Natural killer cell treated with Interleukin-12 subunit alpha and Interleukin-12 subunit beta and Interleukin-15 and Interleukin-18, amount 100 ng/mL, for 72 hours (primary cell): ENCODE measurements at places on chromosomes 3 and 15.

GRCh38 chr3:81788610-81789009, 27.2 kb upstream of the GBE1 start:
- DNase-seq: no peak

DNA sequence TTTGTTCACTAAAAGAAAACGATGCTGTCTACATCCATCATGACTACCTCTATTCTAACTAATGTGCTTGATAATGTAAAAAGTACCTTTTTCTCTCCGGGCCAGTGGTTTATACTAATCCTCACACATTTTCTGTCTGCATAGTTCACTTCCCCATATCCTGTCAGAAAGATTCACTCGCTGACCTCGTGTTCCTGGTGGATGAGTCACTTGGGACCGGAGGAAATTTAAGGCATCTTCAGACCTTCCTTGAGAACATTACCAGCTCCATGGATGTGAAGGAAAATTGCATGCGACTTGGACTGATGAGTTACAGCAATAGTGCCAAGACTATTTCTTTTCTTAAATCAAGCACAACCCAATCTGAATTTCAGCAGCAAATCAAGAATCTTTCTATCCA, 33.8 kb downstream of the COL6A5 start:
- DNase-seq: no peak

DNA sequence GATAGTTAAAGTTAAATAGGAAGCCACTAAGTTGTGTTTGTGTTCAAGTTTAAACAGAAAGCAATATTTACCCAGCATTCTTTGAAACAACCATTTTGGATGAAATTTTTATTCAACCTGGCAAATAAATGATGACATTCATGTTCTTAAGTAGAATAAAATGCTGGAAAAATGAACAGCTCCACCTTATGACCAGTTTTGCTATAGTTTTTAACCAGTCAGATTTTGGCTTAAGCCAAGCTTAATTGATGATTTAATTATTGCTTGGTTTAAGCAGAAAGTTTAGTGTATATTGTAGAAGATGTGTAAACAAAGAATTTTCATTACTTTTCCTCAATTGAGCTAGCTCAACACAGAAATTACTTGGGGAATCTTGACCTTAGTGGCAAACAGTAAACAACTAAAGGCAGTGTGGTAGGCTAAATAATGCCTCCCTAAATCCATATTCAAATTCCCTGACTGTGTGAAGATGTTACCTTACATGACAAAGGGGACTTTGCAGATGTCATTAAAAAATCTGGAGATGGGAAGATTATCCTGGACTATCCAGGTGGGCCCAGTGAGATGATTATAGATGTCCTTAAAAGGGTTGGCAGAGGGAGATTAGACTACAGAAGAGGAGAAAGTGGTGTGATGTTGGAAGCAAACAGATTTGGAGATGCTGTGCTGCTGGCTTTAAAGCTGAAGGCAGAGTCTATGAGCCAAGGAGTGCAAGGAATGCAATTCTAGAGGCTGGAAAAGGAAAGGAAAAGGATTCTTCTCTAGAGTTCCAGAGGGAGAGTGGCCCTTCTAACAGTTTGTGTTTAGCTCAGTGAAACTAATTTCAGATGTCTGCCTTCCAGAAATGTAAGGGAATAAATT, 448.6 kb upstream of the GOLIM4 start:
- DNase-seq: no peak

DNA sequence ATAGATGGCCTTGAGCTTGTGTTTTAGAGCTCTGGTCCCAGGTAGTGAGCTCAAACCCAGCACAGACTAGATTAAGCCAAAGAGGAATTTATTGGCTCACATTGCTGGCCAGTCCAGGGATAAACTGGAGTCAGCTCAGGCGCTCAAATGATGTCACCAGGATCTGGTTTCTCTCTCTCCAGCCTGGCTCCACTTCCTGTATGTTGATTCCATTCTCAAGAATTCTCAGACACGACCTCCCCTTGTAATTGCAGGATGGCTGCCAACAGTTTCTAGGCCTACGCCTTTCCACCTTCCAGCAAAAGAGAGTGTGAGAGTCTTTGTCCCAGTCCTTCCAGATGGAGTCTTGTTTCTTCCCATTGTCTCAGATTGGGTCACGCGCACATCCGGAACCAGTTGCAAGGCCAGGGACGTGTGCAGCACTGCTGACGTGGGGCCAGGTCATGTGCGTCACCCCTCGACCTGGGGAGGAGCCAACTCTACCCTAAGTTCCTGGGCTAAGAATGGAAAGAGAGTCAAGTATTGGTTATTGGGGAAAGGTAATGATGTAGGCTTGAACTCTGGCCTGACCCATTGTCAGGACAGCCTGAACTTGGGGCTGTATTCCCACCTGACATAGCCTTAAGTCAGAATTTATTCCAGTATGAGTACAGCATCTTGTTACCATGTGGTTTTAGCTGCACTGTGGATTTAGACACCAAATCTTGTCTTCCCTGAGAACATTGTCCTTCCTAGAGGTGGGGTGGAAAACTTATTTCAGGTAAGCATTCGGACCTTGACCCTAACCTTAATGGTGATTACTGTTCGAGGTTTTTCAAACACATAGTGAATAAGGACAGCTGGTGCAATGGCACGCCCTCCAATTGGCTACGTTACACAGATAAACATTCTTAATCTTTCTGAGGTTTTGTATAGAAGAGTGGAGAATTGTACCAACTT, 31.6 kb downstream of the CACNA1D start:
- no peak for DNase-seq

- DNase-seq: no peak
These were observed 51.9 kb upstream of the MUC13 start for GRCh38 chr3:124986192-124987143.

DNA sequence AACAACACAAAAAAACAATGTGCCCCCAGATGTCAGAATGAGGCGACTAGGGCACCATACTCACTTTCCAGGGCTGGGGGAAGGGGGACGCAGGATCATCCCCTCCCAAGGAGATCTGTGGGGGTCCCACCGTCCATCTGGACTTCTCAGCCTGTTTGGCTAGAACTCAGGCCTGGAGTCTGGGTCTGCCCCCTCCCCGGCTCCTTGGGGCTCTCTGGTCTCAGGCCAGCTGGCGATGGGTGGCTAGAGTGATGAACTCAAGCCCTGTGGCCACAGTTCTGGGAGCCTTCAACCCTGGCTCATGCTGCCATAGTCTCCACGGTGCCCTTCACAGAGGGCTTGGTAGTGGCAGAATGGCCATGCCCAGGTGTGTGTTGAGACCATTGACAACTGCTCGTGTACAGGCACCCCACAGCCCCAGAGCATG, 13.6 kb downstream of the ZBTB47 start:
- DNase-seq: no peak
